ENCODE measurements at places on chromosomes 16 and 17. TPM values are rescaled to one million over a fixed set of nuclear protein-coding genes. Genes with fewer than 3 reads are reported as not detected.
A peak's percentile ranks its signal among the peaks of the same experiment; 100 is the strongest.

- peak overlapping the region; percentile 91 for H3K4me3 ChIP-seq
- H3K4me1 ChIP-seq: peaks cover 91% of the 10 kb centered on the region
- no peaks in the 10 kb centered on the region for H3K36me3 ChIP-seq
- H3K27me3 ChIP-seq: no peaks in the 10 kb centered on the region
- peak overlapping the region; percentile 82 for H3K27ac ChIP-seq
Observed at GRCh38 chr17:77458202-77459017, 317.6 kb downstream of the SEC14L1 start.

DNA sequence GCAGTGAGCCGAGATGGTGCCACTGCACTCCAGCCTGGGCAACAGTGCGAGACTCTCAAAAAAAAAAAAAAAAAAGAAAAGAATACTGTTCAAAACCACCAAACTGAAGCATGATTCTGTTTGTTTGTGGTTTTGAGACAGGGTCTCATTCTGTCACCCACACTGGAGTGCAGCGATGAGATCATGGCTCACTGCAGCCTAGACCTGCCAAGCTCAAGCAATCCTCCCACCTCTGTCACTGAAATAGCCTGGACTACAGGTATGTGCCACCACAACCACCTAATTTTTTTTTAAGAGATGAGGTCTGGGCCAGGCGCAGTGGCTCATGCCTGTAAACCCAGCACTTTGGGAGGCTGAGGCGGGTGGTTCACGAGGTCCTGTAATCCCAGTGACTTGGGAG lies 4.3 kb downstream of the SUMO2 start:
- H3K27me3 ChIP-seq: no peaks in the 10 kb centered on the region
- H3K27ac ChIP-seq: no peak overlapping the region
- no peak overlapping the region for H3K4me3 ChIP-seq
- peaks cover 17% of the 10 kb centered on the region for H3K4me1 ChIP-seq
- peaks cover 14% of the 10 kb centered on the region for H3K36me3 ChIP-seq

DNA sequence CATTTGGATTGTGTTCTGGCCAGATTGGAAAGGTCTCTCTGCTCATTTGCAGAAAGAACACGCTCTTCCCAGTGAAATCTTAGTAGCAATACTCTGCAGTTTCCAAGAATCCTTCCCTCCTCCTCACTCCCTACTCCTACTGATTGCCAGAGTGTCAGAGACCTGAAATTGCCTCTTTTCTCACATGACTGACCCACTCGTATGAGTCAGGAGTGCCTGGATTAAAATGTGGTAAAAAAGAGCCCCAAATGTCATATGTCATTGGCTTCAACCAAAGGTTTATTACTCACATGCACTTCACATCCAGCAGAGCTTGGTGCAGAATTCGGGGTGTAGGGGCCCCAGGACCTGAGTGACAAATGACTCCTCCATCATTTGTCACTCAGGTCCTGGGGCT lies 39.7 kb upstream of the IRX3 start:
- H3K27ac ChIP-seq: no peak overlapping the region
- no peaks in the 10 kb centered on the region for H3K4me1 ChIP-seq
- H3K4me3 ChIP-seq: no peak overlapping the region
- H3K36me3 ChIP-seq: no peaks in the 10 kb centered on the region

- H3K27me3 ChIP-seq: no peaks in the 10 kb centered on the region
- no peak overlapping the region for H3K27ac ChIP-seq
- H3K36me3 ChIP-seq: peaks cover 4% of the 10 kb centered on the region
- H3K4me3 ChIP-seq: no peak overlapping the region
- DNase-seq: no peak
- peaks cover 23% of the 10 kb centered on the region for H3K4me1 ChIP-seq
Observed at GRCh38 chr16:2490190-2491105, 15.5 kb downstream of the TBC1D24 start.

- H3K27ac ChIP-seq: no peak overlapping the region
- no peak overlapping the region for H3K4me3 ChIP-seq
- H3K27me3 ChIP-seq: no peaks in the 10 kb centered on the region
- DNase-seq: no peak
Observed at GRCh38 chr16:51184702-51185433, 33.8 kb upstream of the SALL1 start.

GRCh38 chr16:30983898-30984610 lies 953 bp upstream of the HSD3B7 start:
- H3K4me1 ChIP-seq: peaks cover 9% of the 10 kb centered on the region
- H3K4me3 ChIP-seq: no peak overlapping the region
- H3K27me3 ChIP-seq: no peaks in the 10 kb centered on the region
- H3K27ac ChIP-seq: no peak overlapping the region
- no peak for DNase-seq

NOG gene
- 82.3 TPM for total RNA-seq

Data from T-cell (primary cell).